Esophagus squamous epithelium (tissue), 5 donors: ENCODE measurements at places on chromosomes 6 and 20.

DNA sequence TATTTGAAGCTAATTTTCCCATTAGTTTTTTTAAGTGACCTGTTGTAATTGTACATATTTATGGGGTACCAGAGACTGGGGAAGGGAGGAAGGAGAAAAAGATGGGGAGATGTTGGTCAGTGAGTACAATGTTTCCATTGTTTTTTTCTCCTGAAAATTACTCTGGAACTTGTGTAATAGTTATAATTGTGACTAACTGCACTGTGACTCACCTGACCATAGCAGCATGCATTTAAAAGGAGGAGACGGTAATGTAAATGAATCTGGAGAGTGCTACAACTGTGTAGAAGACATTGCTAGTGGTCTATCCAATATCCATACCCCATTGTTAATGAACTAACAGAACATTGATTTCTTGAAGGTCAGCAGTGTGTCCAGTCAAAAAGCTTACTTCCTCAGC is 133.4 kb downstream of the RFPL4B start:
- no peak for DNase-seq

DNA sequence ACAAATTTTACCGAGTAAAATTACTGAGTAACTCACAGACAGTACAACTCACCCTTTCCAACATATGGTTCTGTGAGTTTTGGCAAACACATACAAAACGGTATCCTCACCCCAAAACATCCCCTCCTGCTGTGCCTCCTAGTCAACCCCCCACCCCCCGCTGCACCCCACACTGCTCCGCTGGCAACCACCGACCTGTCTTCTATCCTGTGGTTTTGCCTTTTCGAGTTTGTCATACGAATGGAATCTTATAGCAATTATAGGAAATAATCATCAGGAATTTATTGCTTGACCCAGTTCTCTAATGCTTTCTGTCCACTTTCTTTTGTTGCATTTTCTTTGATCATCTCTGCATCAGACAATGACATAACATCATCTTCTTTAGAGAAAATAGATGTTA is 312.3 kb downstream of the KIF16B start:
- DNase-seq, result no peak

- no peak for DNase-seq
These were observed 9.2 kb upstream of the DEFB110 start for GRCh38 chr6:50030777-50031562.

- no peak for DNase-seq
These were observed 1006.2 kb upstream of the CITED2 start for GRCh38 chr6:140380427-140381218.

DNA sequence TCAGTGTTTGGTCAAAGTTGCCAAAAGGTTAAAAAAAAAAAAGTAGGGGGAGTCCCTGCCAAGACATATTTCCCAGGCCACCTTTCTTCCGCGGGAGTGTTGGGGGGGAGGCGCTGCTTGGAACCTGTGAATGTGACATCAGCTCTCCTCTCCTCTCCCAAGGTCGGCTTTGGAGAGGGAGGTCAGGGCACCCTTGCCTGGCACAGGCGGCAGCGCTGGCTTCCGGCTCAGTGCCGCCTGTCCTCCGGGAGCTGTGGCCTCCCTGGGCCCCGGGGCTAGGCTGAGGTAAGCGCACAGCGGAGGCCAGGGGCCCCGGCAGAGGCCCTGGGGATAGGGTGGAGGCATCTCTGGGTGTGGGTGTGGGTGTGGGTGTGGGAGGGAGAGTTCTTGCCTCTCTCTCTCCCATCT is 1.9 kb upstream of the EDN1 start:
- no peak for DNase-seq

- no peak for DNase-seq
These were observed 40.3 kb upstream of the TBX18 start for GRCh38 chr6:84804720-84805119.
